ENCODE measurements at places on chromosomes 2 and 18. TPM values are rescaled to one million over a fixed set of nuclear protein-coding genes. Genes with fewer than 3 reads are reported as not detected.

GRCh38 chr2:181780657-181781056 lies 100.3 kb upstream of the NEUROD1 start:
- DNase-seq: no peak

DNA sequence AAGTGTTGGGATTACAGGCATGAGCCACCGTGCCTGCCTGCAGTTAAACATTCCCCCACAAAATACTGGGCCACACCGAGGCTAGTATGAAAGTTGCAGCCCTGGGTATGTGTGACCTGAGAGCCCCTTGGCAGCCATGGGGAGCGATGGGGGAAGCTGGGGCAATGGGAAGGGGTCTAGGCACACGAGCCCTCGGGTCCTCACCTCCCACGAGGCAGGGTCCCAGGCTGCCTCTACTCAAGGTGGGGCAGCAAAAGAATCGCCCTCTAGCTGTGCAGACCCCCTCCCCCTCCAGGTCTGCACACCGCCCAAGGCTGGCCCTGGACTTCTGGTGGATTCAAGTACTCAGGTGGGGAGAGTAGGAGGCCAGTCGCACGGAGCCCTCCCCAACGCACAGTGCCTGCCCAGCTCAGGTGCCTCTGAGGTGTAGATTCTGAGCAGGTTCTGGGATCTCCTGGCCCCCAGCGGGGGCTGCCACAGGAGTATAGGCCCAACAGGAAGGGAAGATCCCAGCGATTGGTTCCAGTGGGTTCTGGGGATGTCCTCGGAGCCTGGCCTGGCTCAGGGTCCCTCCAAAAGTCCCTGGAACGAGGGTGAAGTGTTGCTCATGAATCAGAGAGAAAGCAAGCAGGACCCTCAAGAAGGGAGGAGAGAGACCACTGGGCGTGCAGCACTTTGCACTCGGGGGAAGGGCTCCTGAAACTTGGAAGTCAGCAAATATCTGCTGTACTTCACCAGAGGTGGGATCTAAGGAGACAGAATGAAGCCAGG lies 2.6 kb downstream of the GPR35 start:
- DNase-seq: peak; percentile 38

MBD1 gene
- 79.7 TPM for total RNA-seq

DNA sequence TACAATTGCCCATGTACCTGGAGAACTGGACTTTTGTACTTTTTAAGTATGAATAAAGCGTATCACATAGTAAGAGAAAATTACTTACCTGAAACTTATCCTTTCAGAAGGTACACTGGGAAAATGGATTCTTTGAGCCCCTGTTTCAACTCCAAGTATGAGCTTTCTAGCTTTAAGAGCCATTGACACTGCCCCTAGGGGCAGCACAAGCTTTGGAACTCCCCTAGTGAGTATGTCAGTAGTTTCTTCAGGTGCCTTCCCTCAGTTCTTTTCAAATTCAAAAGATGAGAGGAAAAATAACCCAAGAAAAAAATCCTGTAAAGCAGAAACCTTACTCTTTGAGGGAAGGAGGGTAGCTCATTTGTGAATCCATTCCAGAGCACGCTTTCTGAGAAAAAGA lies 124.1 kb downstream of the MEMO1 start:
- no peak for DNase-seq

TLX2 gene
- total RNA-seq: 0.25 TPM

DYSF gene
- total RNA-seq: 0.23 TPM

DNA sequence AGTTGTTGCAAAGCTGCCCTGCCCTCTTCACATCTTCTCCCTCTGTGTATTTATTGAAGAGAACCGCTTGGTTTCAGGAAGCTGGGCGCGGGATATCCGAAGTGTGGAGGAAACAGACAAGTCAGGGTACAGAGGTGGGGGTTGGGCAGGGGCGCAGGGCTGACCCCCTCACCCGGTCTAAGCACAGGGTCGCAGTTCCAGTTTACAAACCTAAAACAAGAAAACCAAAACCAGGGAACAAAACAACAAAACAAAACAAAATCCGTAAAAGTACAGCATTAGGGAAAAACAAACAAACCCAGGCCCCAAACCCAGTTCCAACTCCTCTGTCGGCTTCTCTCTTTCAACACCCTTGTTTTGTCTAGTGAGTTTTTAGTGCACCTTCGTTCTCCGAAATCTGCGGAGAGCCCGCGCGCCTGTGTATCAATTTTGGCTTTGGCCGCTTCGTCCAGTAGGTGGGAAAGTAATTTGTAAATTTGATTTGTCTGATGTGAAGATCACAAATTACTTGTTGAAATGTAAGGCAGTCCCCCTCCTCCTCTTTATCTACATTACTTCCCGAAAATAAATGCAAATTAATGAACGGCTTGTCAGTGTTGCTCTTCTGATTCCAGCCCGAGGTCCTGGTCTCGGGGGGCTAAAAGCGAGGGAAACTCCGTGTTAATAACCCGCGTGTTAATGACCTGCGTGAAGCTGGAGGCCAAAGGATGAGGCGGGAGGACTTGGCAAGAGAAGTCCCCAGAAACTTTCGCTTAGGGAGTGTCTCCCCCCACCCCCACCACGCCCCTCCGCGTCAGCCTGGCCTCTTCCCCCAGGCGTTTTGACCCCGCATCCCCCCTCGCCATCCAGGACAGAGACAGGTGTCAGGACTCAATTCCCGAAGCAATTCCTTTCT lies 6.9 kb downstream of the OTX1 start:
- DNase-seq: no peak

CHRNG gene
- not detected for total RNA-seq

- peak; percentile 50 for DNase-seq
Measured at GRCh38 chr2:24873619-24874018, 46.4 kb downstream of the ADCY3 start.

MC5R gene
- total RNA-seq: not detected

DNA sequence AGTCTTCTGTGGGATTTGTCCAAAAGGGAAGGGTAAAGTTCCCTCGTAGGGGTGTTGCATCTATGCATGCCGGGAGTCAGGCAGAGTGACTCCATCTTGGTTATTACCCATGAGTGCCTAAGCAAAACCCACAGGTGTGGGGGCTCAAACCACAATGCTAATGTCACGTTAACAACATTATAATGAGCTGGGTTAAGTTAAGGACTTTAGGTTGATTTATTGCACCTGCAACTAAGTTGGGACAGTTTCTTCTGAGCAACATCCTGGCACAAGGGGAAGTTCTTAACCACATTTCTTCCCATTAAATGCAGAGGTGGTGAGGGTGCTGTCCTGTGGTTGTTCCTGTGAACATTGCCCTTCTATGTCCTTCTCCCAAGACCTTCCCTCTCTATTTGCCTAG lies 1596.8 kb upstream of the SLC39A10 start:
- no peak for DNase-seq

GREB1L gene
- total RNA-seq: not detected

C2orf66 gene
- not detected for total RNA-seq

- peak; percentile 80 for DNase-seq
Measured at GRCh38 chr2:172427256-172427989, at the start of gene ITGA6. TSS of gene ITGA6 (plus strand) at chr2:172427586.

DNA sequence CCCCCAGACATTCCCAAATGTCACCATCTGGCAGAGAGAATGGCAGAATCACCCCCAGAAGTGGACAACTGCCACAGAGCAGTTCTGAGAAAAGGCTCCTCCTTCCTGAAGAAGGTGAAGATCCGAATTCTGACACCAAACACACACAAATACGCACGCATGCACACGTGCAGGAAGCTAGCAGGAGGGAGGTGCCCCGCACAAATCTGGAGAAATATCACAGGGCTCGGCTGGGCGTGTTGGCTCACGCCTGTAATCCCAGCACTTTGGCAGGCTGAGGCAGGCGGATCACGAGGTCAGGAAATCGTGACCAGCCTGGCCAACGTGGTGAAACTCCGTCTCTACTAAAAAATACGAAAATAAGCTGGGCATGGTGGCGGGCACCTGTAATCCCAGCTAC lies 38.5 kb upstream of the ATG16L1 start:
- DNase-seq: no peak
